ENCODE measurements at places on chromosomes 13 and 19.

DNA sequence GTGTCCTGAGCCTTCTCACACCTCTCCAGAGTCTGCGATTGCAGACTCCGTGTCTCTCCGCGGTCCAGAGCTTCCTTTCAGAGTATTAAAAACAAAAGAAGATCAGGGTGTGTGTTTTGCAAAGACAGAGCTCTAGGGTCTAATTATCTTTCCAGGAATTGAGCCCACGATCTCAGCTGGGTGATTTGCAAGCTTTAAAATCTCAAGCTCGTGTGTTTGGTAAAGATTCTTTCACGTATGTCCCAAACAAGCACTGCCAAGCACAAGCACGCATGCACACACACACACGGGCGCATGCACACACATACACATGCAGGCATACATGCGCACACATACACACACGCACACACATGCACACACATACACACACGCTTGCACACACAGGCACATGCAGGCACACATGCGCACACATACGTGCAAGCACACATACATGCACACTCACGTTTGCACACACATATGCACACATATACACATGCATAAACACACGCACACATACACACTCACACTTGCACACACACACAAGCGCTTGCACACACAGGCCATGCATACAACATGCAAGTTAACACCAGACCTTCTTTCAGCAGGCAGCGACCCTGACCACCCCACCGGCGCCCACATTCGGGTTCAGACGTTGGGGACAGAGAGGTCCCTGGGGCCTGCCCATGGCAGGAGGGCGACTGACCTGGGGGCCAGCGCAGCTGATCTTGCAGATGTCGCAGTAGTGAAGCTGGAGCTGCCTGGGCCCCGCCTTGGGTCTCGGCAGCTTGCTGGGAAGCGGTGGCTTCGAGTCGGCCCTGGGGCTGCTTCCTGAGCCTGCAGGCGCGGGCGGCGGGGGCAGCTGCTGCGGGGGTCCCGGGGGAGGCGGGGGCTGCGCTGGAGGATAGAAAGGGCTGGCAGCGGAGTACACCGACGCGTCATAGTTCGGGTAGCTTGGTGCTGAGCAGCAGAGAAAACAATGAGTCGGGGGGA, 37.9 kb downstream of the ZFR2 start:
- no peak for DNase-seq

GRCh38 chr13:101727118-101727517, 274.6 kb downstream of the ITGBL1 start:
- no peak for DNase-seq

- DNase-seq = no peak
Observed at GRCh38 chr13:23580684-23581060, 10.5 kb downstream of the TNFRSF19 start.

DNA sequence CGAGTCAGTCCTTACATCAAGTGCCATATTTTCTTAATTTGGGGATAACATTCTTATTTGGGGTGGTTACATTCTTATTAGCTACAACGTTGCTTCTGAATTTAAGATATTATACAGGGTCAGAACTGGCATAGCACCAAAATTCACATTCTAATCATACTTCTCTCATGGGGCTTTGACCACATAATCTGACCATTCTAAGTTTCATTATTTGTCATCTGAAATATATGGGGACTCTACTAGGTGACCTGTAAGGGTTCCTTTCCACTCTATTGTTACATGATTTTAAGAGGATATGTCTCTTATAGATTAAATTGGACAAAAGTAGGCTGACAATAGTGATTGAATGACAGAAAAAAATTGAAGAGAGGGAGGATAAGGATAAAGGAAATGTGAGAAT, 536.5 kb downstream of the KCTD12 start:
- no peak for DNase-seq

DNA sequence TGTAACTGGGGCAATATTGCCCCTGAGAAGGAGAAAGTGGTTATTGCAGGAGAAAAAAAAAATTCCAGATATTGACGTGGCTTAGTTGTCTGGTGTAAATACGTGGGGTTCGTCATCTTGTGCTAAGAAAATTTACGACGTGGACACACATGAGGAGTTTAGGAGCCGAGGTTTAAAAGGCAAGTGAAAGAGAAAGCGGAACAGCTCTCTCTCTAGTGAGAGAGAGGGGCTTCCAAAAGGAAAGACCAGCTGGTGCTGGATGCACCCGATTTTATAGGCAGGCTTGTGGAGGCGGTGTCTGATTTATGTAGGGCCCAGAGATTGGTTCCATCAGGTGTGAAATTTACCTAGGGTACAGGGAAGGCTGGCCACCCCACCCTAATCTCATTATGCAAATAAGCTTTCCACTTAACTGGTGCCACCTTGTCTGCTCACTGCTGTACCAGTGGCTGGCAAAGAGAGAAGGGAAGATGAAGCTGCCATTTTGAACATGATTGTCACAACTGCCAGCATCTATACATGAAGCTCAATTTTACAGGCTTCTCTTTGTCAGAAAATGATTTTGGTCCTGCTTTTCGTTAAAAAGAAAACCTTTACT, 845.1 kb downstream of the DACH1 start:
- DNase-seq = no peak

GRCh38 chr19:40264314-40265054, 20.7 kb downstream of the AKT2 start:
- no peak for DNase-seq

GRCh38 chr13:109212650-109213049, 573.7 kb downstream of the IRS2 start:
- no peak for DNase-seq

DNA sequence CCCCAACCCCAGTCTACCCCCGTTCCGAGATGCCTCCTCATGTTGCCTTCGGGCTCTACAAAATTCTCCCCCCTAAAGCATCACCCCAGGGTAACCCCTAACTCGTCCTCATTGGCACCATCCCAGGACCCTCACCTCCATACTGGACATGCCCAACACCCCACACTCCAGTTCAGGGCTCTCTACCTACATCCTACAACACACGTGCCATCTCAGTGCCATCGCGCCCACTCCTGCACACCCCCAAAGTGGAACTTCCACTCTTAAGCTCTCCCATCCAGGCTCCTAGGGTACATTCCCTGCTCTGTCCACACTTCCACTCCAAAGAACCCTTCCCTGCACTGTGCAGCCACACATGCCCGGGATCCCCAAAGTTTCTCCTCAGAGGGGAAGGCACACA, 827 bp upstream of the FKRP start:
- no peak for DNase-seq

- DNase-seq = peak; percentile 93
Observed at GRCh38 chr19:49363268-49364082, at the start of gene DKKL1. DKKL1 (plus strand) TSS chr19:49363877; CDS start chr19:49363999, 122 bp downstream.

GRCh38 chr19:30385666-30386065, 13.5 kb downstream of the ZNF536 start:
- DNase-seq = no peak

DNA sequence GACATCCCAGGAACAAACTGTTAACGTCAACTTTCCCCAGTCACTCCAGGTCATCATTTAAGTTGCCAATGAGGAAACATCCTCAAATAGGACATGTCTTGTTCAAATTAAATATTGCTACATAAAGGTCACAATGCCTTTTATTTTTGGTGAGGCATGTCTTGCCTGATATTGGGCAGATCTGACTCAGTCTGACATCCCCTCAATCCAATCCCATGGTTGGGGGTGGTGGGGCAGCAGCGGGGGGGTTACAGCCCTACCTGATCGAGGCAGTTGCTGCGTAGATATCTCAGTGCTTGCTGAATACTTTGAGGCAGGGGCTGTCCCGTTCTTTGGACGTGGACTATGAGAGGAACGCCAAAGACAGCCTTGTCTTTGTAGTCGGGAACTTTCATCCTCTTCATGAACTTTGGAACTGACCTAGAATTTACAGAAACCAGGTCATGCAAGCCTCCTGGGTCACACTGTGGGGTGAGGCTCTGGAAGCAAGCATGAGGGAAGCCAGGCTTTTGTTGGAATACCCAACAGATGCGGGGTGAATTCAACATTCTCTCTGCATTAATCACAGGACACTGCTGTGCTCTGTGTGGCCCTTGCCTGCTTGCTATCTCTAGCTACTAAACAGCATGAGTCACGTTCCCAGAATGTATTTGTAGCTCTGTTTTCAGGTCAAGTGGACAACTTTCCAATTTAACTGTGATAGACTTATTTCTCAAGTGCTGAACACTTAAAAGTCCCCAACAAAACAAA, 109.8 kb downstream of the KL start:
- peak; percentile 81 for DNase-seq

DNA sequence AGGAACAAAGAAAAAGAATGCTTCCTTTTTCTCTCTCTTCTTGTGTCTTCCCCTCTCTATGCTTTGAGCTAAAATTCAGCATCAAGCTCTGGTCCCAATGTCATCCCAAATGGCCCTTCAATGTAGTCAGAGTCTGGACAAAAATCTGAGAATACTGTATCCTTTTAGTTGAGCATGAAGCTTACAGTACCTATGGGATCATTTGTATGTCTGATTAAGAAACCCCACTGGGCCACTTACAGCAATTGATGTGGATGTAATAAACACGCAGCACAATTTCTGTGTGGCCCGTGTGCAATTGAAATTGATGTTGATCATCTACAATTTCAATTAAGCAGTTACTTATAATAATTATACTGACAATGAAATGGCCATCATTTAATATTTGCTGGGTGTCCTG, 188.9 kb upstream of the RNF113B start:
- no peak for DNase-seq

- DNase-seq = no peak
Observed at GRCh38 chr19:8826371-8826770, 5.7 kb downstream of the ZNF558 start.

GRCh38 chr19:43640424-43640757, 741 bp upstream of the CADM4 start:
- no peak for DNase-seq

DNA sequence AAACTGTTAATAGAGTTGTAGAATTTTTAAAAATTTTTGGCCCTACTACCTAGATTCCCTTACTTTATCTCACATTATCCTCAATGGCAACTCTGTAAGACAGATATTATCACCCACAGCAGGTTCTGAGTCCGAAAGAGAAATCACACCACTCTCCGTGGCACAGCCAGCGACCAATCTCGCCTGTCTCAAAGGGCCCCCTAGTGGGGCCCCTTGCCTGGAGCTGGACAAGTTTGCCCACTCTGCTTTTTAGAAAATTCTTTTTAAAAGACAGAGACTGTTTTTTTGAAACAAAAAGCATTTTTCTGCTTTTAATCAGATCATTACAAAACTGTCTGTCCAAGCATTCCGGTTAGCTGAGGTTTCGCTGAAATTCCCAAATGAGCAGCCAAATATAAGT, 21.7 kb downstream of the PHF11 start:
- no peak for DNase-seq

DNA sequence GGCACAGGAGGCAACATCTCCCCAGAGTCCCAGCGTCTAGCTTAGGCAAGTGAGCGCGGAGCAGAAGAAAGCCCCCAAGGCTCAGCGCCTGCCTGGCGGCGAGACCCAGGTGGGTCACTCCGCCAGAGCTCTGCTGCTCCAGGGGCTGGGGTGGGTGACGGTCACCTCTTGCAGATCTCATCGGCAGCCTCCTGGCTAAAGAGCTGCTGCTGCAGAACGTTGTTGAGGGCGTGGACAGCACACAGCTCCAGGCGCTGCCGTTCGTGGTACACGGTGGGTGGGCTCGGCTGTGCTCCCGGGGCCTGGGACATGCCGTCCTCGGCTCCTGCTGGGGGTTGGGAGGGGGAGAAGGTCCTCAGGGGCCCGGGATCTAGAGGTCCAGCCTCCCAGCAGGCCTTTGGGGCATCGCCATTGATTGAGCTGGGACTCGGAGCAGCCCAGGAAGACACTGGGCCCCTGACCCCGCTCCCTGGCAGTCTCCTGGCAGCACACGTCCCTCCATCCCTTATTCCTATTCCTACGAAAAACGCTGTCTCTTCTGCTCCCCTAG, 795 bp downstream of the JOSD2 start:
- DNase-seq = no peak

DNA sequence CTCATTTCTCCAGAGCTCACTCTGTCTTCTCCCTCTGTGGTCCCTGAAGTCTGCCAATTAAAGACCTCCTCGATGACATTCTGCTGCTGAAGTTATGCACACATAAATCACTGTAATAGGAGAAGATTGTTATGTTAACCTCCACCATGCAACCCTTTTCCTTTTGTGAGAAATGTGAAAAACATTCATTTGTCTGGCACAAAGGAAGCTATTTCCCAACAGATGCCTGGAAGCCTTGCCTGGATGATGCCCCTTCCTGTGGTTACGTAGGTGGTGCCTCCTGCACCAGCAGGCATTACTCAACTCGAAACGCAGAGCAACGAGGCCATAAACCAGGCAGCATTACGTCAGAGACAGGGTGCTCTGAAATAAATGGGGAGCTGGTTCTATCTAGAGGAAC, 327.4 kb upstream of the ZNF507 start:
- DNase-seq = no peak

DNA sequence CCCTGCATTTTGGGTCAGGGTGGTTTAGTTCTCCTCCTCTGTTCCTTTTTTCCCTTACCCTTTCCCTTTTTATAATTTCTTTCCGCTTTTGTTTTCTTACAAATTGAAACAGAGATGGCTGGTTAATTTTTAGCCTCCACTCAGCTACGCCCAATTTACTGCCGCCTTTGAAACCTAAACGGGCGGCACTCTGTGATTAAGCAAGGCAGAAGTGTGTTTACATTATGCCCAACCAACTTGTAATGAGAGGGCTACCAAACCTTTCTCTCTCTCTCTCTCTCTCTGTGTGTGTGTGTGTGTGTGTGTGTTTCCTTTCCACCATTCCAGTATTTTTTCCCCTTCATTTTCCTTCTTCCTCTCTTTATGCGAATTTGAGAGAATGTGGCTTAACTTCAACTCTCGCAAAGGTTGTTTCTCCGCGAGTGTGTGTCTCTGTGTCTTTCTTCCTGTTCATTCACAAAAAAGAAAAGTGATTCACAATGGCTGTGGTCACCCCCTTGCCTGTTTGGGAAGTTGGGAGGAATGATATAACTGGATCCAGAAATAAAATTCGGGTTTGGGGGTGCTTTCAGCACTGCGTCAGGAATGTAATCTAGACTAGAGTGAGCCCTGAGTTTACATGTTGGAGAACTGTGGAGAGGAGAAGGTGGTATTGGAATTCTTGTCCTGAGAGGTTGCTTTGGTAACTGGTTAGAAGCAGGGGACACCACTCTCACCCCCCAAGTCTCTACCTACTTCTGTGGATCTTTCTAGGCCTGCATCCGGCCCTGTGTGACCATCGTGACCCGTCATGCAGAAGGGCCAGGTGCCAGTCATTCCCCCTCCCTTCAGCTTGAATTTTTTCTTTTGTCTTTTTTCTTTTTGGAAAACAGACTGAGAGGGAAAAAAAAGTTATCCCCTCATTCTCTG, 31.4 kb downstream of the NFIX start:
- no peak for DNase-seq

DNA sequence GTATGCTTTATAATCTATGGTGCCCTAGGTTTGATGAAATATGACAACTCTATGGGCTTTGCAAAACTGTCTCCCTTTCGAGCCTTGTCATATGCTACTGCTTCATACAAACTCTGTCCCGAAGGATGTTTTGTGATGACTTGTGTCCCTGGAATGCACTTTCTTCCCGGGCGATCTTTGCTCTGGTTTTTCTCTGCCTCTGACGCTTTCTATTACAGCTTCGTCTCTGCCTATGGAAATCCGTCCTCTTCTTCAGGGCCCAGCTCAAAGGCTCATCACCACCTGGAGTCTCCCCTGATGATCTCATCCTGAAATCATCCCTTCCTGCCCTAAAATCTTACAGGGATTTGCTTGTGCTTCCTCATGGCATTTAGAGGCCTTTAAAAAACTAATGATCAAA, 191.5 kb upstream of the KL start:
- DNase-seq = peak; percentile 84

- no peak for DNase-seq
Observed at GRCh38 chr19:43636121-43636683, 3.4 kb downstream of the CADM4 start.

Data from amniotic stem cell (primary cell).